Amniotic stem cell (primary cell): ENCODE measurements at places on chromosomes 5 and 9.

DNA sequence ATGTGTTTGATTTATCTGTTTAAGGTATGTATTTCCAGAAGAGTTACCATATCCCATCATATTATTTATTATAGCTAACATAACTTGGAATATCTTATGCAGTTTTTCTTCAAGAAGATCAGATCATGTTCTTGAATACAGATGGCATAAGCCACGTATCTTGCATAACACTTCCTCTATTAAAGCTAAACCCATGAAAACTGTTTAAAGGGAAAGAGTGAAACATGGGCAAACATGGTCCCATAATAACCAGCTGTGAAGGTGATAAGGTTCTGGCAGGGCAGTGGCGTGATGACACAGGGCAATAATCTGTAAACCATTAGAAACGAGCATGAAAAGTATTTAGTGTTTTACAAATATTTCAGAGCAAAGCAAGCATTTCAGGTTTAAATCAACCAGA lies 34.2 kb downstream of the EFNA5 start:
- no peak for DNase-seq

GRCh38 chr9:4678679-4679267 lies 596 bp upstream of the CDC37L1 start:
- DNase-seq, result no peak

GRCh38 chr9:134735441-134736175 lies 94.0 kb downstream of the COL5A1 start:
- DNase-seq, result no peak

DNA sequence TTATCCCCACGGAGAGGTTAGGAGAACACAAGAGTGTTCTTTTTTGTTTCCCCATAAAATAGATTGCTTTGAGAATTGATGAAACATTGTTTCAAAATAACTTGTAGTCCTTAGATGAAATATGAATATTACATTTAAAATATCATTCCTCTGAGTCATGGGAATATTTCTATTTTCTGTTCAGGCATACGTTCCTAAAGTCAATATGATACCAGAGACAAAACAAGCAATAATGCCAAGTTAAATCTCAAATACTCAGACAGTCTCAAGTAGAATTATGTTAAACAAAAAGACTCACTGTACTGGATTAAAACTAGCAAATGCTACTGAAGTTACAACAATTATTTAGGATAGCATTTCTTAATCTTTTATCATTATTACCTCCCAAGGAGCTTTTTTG lies 111.7 kb upstream of the C6 start:
- DNase-seq, result no peak

- DNase-seq, result peak; percentile 87
Observed at GRCh38 chr9:129258124-129258822, 80.2 kb upstream of the IER5L start.

- DNase-seq, result no peak
Observed at GRCh38 chr5:110169461-110169860, 479.7 kb downstream of the MAN2A1 start.

DNA sequence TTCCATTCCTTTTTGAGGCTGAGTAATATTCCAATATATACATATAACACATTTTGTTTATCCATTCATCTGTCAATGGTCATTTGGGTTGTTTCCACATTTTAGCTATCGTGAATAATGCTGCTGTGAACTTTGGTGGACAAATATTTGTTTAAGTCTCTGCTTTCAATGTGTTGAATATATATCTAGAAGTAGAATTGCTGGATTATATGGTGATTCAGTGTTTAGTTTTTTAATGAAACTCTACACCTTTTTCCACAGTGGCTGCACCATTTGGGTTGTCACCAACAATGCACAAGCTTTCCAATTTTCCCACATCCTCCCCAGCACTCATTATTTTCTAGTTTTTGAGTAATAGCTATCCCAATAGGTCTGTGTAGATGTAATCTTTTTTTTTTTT lies 69.5 kb downstream of the ACTBL2 start:
- no peak for DNase-seq

GRCh38 chr5:54083851-54084250 lies 226.5 kb downstream of the ARL15 start:
- no peak for DNase-seq

DNA sequence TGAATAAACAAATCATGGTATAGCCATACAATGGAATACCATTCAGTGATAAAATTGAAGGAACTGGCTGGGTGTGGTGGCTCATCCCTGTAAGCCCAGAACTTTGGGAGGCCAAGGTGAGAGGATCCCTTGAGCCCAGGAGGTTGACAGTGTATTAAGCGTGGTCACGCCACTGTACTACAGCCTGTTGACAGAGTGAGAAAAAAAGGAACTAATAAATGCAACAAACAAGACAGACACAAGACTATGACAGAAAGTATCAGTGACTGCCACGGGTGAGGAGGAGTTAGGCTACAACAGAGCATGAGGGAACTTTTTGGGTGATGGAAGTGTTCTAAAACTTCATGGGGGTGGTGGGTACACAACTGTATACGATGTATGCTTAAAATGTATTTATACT lies 2.2 kb downstream of the FNIP1 start:
- DNase-seq, result no peak

DNA sequence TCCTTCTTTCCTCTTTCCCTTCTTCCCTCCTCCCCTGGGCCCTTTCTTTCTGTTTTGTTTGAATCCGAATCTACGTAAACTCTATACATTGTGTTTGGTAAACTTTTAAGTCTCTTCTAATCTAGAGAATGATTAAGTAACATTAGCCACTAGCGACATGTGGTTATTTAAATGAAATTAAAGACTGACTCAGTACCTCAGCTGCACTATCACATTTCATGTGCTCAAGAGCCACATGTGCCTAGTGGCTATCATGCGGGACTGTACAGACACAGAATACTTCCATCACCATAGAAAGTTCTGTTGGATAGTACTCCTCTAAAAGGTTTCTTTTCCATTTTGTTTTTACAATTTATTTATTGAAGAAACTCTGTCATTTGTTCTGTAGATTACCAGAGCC lies 29.0 kb downstream of the DCTN4 start:
- no peak for DNase-seq

- no peak for DNase-seq
Observed at GRCh38 chr5:67061511-67061910, 135.1 kb downstream of the CD180 start.

DNA sequence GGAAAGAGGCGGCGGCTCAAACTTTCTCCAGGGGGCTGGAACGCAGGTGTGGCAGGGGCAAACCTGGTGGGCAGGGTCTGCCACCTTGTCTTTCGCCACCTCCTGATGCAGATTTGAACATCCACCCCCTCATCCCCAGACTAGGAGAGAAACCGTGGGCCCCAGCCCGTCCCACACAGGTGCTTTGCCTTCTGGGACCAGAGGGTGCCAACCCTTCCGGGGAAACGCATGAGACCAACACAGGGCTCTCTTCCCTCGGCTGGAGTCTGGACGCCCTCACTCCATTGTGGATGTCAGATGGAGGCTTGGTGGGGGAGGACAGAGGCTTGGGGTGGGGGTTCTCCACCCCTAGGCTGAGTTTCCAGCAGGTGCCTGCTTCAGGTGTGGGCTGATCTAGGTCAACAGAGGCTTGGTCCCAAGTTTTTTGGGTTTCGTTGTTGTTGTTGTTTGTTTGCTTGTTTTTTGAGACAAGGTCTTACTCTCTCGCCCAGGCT lies 9.5 kb downstream of the C9orf50 start:
- DNase-seq, result no peak

GRCh38 chr9:10855847-10856246 lies 243.0 kb upstream of the PTPRD start:
- no peak for DNase-seq

GRCh38 chr9:93825348-93826115 lies 129.6 kb downstream of the BARX1 start:
- DNase-seq, result no peak

DNA sequence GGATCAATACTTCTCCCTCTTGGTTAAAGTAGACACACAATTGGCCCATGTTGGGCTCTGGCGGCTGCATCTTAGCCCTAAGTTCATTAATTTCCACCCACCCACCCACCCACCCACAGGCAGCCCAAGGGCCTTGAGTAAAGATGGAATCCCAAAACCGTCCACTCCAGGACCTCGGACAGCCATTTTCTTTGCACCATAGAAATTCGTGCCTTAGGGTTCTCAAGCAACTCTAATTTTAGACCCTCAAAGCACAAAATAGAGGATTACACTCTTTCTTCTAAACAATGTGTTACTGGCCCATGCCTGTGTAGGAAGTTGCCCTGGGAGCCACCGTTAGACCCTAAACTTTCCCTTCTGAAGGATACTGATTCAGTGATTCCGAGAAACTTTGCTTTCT lies 568.5 kb downstream of the IRX1 start:
- DNase-seq, result no peak

- DNase-seq, result peak; percentile 54
Observed at GRCh38 chr5:65299861-65300260, 181.9 kb downstream of the ADAMTS6 start.

DNA sequence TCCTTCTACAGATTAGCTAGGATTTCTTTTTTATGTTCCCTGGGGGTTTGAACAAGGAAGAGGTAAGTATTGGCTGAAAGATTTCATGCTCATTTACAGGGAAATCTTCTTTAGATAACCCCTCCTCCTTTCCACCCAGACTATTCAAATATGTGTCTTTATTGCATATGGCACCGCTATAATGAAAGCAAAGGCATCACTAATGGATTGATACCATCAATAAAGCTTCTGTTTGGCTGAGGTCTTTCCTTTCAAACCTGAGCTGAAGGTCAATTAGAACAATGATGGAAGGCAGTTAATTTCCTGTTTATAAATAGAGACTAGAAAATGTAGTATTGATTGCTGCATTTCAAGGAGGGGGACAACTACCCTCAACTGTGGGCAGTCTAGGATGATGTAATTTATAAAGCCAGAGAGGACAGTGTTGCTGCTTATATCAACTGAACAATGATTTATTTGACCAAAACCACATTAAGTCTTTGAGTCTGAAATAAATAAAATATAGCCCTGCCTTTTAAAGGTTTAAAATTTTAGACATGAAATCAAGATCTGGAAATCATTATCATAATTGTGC lies 132.9 kb downstream of the SGCD start:
- no peak for DNase-seq

DNA sequence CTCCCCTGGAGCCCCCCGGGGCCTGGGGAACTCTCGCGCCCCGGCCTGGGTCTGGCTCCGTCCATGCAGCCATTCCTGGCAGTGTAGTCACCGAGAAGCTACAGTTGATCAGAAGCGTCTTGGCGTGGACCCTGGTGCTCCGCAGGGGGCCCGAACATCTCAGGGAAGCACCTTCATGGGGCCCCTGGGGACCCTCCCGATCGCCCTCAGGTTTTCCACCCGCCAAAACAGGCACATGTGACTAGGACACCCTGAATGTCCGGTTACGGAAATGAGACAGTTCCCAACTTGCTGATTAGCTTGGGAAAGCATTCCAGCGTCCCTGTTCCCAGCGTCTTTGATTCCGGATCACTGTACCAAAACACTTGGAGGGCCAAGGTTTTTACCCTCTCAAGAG lies 472 bp downstream of the FBXO4 start:
- no peak for DNase-seq
